ENCODE measurements at places on chromosomes 5 and 9.

GRCh38 chr9:125932012-125932411 is 184.8 kb downstream of the PBX3 start:
- no peak for DNase-seq

- no peak for DNase-seq
These were observed 551.2 kb upstream of the KLF4 start for GRCh38 chr9:108040783-108041182.

- no peak for DNase-seq
These were observed 313.3 kb downstream of the PIK3R1 start for GRCh38 chr5:68528821-68529273.

DNA sequence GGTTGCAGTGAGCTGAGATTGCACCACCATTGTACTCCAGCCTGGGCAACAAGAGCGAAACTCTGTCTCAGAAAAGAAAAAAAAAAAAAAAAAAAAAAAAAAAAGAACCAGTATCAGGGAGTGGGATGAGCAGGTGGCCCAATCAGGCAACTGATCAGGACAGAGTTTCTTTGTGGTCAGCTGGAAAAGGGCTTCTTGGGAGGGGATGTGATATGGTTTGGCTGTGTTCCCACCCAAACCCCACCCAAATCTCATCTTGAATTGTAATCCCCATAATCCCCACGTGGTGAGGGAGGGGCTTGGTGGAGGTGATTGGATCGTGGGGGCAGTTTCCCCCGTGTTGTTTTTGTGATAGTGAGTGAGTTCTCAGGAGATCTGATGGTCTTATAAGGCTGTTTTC is 4.7 kb upstream of the GCNT1 start:
- no peak for DNase-seq

GRCh38 chr5:62138607-62139006 is 167.4 kb upstream of the KIF2A start:
- DNase-seq = no peak

- DNase-seq = no peak
These were observed 102.5 kb upstream of the GABRP start for GRCh38 chr5:170681013-170681433.

DNA sequence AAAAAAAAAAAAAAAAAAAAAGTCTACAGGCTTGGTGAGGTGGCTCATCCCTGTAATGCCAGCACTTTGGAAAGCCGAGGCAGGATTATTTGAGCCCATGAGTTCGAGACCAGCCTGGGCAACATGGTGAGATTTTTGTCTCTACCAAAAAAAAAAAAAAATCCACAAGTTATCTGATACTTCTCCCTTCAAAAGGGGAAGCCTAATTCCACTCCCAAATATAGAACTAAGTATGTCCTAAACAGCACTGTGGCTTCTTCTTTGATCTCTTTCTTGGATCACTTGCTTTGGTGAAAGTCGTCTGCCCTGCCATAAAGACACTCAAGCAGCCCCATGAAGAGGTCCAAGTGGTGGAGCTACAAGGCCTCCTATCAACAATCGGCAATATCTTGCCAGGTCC is 18.8 kb upstream of the STING1 start:
- no peak for DNase-seq

DNA sequence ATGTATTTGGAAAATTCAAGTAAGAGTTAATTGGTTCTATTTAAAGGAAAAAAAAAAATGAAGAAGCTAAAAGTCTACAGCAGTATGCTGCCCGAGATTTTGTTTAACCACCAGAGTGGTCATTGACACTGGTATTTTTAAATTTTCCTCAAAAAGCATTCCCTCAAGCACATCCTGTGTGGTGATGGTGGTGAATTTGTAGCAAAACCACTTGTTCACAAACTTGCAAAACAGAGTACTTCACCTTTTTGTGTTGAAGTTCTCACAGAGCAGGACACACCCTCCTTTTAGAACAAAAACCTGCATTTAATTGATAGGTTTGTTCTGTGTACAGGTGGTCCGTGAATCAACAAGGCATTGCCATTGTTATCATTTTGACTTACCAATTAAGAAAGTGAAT is 374.2 kb downstream of the EFNA5 start:
- DNase-seq = no peak

DNA sequence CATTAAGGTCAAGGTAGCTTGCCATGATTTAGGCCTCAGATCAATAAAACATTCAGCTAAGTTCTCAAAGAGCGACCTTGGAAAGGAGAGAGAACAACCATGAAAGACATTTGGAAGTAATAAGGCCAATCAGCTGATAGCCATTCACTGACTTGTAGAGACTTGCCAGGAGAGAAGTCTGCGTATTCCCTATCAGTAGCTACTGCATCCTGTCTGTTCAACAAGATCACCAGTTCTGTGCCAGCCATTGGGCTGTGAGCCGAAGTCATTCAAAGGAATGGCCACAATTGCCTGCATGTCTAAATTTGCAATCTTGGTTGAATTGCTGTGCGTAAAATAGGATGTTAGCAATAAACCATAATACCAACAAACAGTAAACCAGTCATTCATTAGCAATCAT is 219.8 kb downstream of the FBXL7 start:
- no peak for DNase-seq

DNA sequence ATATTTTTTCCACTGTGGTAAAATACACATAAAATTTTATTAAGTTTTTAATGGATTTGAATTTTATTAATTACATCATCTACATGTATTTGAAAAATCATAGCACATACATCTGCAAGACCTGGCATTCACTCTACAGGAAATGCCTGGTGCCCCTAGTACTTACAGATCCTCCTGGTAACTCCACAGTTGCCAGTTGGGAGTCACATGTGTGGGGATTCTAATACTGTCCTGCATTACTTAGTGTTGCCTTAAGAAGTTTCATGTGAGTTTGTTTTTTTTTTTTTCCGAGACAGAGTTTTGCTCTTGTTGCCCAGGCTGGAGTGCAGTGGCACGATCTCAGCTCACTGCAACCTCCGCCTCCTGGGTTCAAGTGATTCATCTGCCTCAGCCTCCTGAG is 18.1 kb downstream of the KDM3B start:
- DNase-seq = no peak

- no peak for DNase-seq
These were observed 721.2 kb downstream of the CDH18 start for GRCh38 chr5:19266791-19267190.

- no peak for DNase-seq
These were observed 168.5 kb upstream of the TARS1 start for GRCh38 chr5:33272288-33272687.

DNA sequence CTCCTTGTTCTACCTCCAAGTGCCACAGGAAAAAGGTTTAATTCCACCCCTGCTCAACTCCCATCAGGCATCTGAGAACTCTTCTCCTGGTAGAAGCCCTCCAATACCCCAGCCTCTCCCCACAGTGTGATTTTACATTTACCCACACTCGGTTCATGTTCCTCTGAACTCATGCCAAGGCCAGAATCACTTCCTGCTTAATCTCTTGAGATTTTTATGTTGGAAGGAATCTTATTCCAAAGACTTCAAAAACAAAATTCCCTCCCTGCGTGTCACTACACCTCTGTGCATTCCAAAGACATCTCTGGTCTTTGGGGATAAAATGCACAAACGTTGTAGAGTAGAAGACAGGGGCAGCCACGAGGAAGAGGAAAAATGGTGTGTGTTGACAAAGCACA is 186.8 kb downstream of the ACTL7B start:
- DNase-seq = no peak
